Effector memory CD8-positive, alpha-beta T cell (primary cell): ENCODE measurements at places on chromosomes 16 and 17.

- H3K36me3 ChIP-seq, result no peaks in the 10 kb centered on the region
- no peak overlapping the region for H3K27ac ChIP-seq
- peaks cover 66% of the 10 kb centered on the region for H3K27me3 ChIP-seq
Measured at GRCh38 chr17:55492781-55493341, 18.4 kb downstream of the SMIM36 start.

- no peaks in the 10 kb centered on the region for H3K36me3 ChIP-seq
- H3K27ac ChIP-seq, result no peak overlapping the region
- H3K4me3 ChIP-seq, result no peak overlapping the region
- H3K27me3 ChIP-seq, result no peaks in the 10 kb centered on the region
Measured at GRCh38 chr17:70934231-70934630, 764.9 kb downstream of the KCNJ2 start.

- peaks cover 5% of the 10 kb centered on the region for H3K36me3 ChIP-seq
- H3K27ac ChIP-seq, result peak overlapping the region; percentile 42
- no peaks in the 10 kb centered on the region for H3K27me3 ChIP-seq
- no peak for DNase-seq
- peak overlapping the region; percentile 29 for H3K4me3 ChIP-seq
- H3K4me1 ChIP-seq, result peaks cover 4% of the 10 kb centered on the region
Measured at GRCh38 chr16:22262460-22262859, 34.7 kb upstream of the POLR3E start.

DNA sequence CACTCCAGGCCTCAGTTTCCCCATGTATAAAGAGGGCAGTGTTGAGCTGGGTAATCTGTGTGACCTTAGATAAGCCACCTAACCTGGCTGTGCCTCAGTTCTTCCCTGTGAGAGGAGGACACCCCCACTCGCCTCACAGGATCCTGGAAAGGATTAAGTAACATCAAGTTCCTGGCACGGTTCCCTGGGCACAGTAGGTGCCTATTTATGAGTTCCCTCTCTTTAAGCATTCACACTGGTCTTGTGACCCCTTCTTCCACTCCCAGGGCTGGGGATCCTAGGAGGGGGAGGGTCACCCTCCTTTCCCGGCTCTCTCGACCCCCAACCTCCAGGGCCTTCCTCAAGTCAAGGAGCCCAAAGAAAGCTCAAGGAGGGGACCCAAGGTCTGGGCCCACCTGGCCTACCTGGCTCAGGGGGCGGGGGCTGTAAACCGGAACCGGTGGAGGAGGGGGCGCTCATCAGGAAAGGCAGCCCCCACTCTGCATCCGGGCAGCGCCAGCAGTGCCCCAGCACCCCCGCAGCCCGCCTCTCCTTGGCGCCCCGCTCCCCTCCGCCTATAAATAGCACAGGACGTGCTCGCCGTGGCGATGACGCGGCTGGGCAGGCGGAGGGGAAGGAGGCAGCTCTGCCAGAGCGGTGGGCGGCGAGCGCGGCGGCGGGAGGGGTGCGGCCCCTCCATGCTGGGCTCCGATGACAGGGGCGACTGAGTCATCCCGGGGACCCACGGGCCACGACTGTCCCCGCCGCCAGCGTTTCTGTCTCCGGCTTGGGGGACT lies 9.4 kb downstream of the RPL19 start:
- H3K36me3 ChIP-seq, result peaks cover 17% of the 10 kb centered on the region
- H3K27me3 ChIP-seq, result no peaks in the 10 kb centered on the region
- peak overlapping the region; percentile 77 for H3K27ac ChIP-seq
- DNase-seq, result peak; percentile 63
- peak overlapping the region; percentile 68 for H3K4me3 ChIP-seq

DNA sequence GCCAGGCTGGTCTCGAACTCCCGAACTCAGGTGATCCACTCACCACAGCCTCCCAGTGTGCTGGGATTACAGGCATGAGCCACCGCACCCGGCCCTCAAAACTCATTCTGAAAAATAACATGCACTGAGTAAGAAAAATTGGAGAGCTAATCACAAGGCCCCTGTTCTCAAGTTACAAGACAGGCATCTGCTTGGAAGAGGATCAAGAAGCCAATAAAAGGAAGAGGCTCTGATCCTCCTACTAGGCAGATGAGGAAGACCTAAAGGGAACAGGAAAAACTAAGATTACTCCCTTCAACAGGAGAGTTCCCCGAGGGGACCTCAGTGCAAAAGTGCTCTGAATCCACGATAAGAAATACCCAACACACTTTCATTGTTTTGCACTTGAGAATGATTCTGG lies 18.4 kb downstream of the BLMH start:
- H3K4me1 ChIP-seq, result peaks cover 6% of the 10 kb centered on the region
- H3K36me3 ChIP-seq, result peaks cover 71% of the 10 kb centered on the region
- DNase-seq, result no peak
- H3K4me3 ChIP-seq, result no peak overlapping the region

- H3K4me3 ChIP-seq, result no peak overlapping the region
- H3K27ac ChIP-seq, result no peak overlapping the region
- H3K36me3 ChIP-seq, result peaks cover 10% of the 10 kb centered on the region
- no peak for DNase-seq
- peaks cover 27% of the 10 kb centered on the region for H3K4me1 ChIP-seq
Measured at GRCh38 chr17:76706817-76707216, 3.9 kb downstream of the MXRA7 start.

DNA sequence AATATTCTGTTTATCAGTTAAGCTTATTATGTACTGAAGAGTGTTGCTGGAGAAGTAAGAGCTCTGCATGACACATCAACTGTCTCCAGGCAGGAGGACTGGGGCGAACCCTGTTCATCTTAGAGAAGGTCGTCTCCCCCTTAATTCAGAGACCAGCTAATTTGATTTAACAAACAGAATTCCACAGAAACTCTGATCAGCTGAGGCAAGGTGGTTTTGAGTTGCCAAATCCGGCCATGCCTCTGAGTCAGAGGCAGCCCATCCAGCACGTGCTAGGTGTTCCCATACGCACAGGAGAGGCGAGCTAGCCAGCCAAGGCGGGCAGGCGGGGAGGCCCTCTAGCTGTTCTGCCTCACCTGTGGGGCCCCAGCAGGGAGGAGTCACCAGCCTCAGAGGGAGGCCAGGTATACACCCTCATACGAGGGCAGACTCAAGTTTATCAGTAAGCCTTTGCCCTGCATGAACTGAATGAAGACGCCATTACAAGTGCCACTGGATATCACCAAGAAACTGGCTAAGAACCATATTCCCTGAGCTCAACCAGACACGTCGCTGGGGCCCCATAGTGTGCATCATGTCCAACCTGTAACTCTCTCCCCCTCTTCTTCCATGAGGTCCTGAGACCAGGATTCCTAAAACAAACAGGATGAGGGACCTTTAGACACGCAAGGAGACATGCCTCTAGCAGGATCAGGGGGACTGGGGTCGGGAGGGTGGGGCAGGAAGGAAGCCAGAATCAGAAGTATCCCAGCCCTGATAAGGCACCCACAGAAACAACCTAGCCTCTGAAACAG lies 25.7 kb downstream of the STAT5A start:
- no peaks in the 10 kb centered on the region for H3K27me3 ChIP-seq
- peaks cover 20% of the 10 kb centered on the region for H3K4me1 ChIP-seq
- DNase-seq, result no peak
- no peak overlapping the region for H3K27ac ChIP-seq

- no peak overlapping the region for H3K4me3 ChIP-seq
- H3K36me3 ChIP-seq, result no peaks in the 10 kb centered on the region
- peaks cover 1% of the 10 kb centered on the region for H3K4me1 ChIP-seq
- H3K27me3 ChIP-seq, result peaks cover 37% of the 10 kb centered on the region
- DNase-seq, result no peak
Measured at GRCh38 chr16:86834451-86835035, 256.2 kb downstream of the FOXL1 start.

GRCh38 chr16:22762486-22762885 lies 51.5 kb upstream of the HS3ST2 start:
- H3K27me3 ChIP-seq, result peaks cover 27% of the 10 kb centered on the region
- DNase-seq, result no peak
- H3K4me3 ChIP-seq, result no peak overlapping the region
- H3K27ac ChIP-seq, result no peak overlapping the region
- no peaks in the 10 kb centered on the region for H3K36me3 ChIP-seq
- no peaks in the 10 kb centered on the region for H3K4me1 ChIP-seq

DNA sequence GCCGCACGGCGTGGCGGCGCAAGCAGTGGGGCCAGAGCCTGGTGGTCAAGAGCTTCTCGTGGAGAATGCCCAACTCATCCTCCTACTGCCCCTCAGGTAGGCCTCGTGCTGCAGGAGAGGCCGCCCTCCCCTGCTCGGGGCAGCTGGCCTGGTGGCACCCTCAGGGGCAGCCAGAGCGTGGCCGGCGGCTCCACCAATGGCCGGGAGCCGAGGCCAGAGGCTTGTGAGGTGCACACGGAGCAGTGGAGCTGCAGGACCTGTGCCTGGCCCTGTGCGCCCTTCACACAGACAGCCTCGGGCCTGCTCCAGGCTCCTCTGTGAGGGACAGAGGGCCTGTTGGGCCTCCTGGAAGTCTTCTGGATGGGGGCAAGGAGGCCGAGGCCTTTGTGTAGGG lies 85.5 kb downstream of the NPIPB11 start:
- peaks cover 6% of the 10 kb centered on the region for H3K4me1 ChIP-seq
- no peak overlapping the region for H3K27ac ChIP-seq
- no peaks in the 10 kb centered on the region for H3K36me3 ChIP-seq
- DNase-seq, result no peak
- H3K27me3 ChIP-seq, result no peaks in the 10 kb centered on the region

- DNase-seq, result no peak
- H3K27me3 ChIP-seq, result peaks cover 44% of the 10 kb centered on the region
- no peaks in the 10 kb centered on the region for H3K36me3 ChIP-seq
- H3K4me3 ChIP-seq, result no peak overlapping the region
- no peak overlapping the region for H3K27ac ChIP-seq
Measured at GRCh38 chr16:85286951-85287814, 174.9 kb upstream of the CIBAR2 start.

DNA sequence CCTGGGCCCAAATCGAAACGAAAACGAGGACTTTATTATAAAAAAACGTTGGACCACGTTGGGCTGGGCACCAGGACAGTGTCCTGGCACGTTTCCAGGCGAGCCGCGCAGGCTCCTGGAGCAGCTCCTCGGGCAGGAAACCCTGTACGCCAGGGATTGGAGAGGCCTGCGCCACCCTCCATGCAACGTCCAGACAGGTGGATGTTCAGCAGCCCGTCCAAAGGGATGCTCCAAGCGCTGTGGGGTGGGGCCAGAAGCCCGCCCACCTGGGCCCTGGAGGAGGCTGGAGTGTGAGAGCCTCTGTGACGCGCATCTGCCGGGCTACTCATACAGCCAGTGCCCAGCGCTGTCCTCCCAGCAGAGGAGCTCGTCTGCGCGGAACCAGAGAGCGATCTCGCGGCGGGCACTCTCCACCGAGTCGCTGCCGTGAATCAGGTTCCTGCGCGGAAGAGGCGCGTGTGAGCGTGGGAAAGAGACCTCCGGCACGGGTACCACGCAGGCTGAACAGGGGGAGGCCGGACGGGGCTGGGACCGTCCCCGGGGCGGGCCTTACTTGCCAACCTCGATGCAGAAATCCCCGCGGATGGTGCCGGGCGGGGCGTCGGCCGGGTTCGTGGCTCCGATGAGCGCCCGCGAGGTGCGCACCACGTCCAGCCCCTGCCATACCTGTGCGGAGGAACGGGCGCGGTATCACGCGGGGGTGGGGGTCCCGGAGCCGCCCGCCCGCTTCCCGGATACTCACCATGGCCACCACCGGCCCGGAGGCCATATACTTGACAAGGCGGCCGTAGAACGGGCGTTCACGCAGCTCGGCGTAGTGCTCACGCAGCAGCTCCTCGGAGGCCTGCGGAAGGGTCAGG lies 785 bp downstream of the NME3 start:
- H3K36me3 ChIP-seq, result peaks cover 55% of the 10 kb centered on the region
- peak overlapping the region; percentile 97 for H3K4me3 ChIP-seq
- peak; percentile 37 for DNase-seq
- no peaks in the 10 kb centered on the region for H3K27me3 ChIP-seq
- H3K27ac ChIP-seq, result peak overlapping the region; percentile 67

DNA sequence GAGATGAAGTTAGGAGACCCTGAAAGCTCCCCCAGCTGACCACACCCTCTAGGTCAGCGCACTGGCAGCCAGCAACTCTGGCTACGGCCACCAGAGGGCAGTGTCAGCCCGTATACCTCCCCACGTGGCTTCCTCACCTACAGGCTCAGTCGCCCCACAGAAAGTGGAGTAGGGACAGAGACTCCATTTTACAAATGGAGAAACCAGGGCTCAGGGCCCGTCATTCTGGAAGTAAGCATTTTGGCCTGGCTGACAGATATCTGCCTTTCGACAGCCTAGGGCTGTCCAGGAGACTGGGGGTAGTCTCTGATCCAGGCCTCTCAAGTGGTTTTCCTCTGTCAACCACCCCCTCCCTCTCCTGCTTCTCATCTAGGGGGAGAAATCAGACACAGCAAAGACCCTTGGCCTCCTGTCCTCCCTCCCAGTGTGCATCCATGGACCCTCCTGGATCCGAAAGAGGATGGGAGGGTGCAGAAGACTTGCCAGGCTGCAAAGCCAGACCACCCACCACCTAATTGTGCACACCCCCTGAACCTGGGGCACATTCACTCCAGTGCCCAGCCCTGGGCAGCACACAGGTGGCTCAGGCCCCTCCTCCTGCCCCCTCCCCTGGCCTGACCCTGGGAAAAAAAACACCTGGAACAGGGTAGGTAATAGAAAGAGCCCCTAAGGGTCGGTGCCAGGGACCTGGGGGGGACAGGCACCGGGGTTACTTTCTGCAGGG lies 3.8 kb upstream of the HAP1 start:
- H3K27me3 ChIP-seq, result peaks cover 40% of the 10 kb centered on the region
- H3K36me3 ChIP-seq, result peaks cover 3% of the 10 kb centered on the region
- peaks cover 3% of the 10 kb centered on the region for H3K4me1 ChIP-seq
- H3K4me3 ChIP-seq, result no peak overlapping the region
